CD4-positive, alpha-beta T cell treated with Interleukin-15 for 4 hours (primary cell): ENCODE measurements at places on chromosomes 3 and 15.

GRCh38 chr3:188746291-188746783 is 425.4 kb upstream of the TPRG1 start:
- DNase-seq, result no peak

GRCh38 chr3:45187694-45188141 is 38.4 kb downstream of the TMEM158 start:
- DNase-seq, result no peak

- no peak for DNase-seq
These were observed 17.2 kb upstream of the ABHD10 start for GRCh38 chr3:111961461-111962164.

DNA sequence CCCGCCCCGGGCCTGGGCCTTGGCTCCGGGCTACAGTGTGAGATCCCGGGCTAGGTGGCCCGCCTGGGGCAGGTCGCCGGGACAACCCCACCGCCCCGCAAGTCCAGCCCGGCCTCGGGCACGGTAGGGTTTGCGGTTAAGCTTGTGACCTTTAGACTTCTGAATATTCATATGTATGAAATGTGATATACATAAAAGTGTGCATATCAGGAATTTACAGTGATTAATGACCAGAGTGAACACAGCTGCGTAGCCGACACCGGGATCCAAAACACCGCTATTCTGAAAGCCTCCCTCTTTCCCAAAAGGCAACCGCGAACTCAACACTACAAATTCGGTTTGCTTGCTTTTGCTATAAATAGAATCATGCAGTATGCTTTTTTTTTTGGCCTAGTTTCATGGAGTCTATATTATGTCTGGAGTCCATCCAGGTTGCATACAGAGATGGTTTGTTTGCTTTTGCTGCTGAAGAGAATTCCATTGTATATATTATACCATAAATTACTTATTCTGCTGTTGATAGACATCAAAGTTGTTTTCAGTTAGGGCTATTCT is 636 bp upstream of the SNRPA1 start:
- no peak for DNase-seq

DNA sequence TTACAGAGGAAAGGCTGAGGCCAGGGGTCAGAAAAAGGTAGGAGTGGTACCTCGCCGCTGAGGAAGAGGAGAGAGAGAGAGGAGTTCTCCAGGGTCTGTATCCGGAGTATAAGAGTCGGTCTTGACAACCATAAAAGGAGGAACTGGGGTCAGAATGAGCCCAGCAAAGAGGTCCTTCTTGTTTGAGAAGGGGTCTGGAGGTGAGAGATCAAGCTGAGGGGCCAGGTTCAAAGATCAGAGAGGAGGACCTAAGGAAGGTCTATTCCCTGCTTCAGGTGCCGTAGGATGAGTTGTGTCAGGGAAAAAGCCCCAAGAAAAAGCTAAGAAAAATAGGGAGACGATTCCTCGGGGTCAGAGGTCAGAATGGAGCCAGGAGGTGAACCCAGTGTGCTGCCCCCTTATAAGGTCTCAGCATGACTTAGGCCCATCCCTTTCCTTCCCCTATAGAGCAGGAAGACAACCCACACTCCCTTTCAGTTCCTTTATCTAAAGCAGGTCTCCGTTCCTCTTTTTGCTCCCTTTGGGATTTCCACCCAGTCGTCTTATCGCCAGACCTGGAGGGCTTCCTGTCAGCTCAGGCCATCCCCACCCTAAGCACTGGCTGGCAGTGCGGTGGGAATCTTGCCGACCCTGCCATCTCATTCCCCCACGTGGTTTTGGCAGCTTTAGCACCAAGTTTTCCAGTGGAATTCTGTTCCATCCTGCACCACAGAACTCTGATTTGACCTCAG is 651 bp downstream of the MTMR14 start:
- peak; percentile 9 for DNase-seq

DNA sequence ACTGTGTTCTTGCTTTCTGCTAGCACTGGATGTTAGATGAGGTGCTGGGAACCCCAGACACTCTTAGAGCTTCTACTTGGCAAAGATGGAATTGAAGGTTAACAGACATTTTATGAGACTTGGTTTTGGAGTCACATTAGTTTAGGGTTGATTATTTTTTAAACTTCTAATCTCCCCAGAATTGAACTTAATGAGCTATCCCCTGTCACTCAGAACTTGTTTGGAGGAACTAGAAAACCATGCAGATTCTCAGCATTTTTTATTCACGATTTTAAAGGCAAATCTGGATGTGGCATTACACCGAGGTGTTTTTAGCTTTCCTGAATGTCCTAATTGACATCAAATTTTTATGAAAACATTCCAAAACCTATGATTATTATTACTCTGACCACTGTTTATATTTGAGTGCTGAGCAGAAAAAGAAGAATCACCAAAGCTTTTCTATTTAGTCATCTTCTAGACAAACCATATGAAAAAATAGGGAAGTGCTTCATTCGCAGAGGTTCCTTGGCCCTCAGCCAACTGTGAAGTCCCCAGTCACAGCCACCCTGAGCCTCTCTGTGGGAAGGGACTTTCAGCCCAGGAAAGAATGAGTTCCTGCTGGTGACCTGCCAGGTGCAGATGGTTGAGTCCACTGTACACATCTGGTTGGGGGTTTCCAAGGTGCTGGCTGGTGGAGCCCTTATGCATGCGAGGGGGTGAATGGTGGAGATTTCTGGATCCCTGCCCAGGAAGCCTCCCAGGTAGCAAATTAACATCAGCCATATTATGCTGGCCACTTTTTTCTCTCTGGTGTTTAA is 196.0 kb upstream of the TOPAZ1 start:
- DNase-seq, result no peak

DNA sequence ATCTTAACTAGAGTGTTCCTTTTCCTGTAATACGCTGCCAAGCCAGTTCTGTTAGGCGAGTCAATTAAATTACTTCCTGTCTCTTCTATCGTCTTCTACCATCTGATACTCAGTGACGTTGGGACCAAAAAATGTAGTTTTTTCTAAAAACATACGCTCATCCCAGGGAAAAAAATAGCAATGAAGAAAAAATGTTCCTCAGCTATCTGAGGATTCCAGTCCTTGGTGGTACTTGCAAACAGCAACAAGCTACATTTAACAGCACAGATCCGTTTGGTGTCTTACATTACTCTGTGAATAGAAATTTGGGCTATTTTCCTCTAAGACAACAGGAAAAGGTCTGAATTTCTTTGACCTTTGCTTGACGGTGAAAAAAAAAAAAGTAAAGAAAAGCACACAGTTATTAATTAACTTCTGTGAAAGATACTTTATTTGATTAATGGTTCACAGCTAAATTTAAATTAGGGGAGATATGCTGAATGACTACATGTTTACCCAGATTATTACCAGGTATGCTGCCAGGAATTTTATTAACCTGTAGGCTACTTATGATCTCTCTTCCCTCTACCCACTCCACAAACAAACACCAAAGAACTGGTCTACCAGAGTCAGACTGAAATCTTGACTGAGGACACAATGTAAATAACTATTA is 254.4 kb upstream of the ZPLD1 start:
- no peak for DNase-seq

GRCh38 chr15:79432345-79433275 is 474 bp downstream of the MINAR1 start:
- no peak for DNase-seq

GRCh38 chr15:95973566-95974256 is 356.8 kb upstream of the NR2F2 start:
- no peak for DNase-seq

DNA sequence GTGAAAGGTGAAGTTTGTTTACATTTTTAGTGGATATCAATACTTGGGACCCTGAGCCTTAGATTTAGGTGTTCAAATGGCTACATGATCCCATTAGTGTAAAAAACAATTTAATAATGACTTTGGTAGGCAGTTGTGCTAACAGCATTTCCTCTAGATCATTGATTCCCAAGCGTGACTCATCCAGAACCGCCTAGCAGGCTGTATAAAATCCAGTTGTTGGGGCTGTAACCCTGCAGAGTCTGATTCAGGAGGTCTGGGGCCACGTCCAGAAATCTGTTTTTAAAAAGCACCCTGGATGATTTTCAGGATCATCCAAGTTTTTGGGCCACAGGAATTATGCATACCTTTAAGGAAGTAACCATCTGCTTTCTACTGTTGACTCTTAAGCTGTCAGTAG is 156.4 kb downstream of the TP63 start:
- DNase-seq, result no peak

GRCh38 chr15:48792408-48792807 is 18.5 kb downstream of the CEP152 start:
- DNase-seq, result no peak

DNA sequence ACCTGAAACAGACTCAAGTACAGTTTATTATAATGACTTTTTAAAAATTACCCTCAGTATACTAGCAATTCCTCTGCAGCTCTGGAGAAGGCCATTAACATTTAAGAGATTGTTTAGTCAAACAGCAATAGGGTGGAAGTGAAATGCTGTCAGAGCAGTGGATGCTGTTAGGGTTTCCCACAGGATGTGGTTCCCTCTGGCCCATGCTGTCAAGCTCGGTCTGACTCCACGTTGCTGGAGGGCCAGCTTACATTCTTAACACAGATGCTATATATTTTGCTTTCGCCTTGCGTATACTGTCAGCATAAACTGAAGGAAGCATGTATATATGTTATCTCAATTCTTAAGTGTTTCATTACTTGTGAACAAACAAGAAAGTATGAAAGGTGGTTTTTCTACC is 231.1 kb upstream of the COL8A1 start:
- DNase-seq, result no peak

- peak; percentile 85 for DNase-seq
These were observed at the start of gene TLNRD1 for GRCh38 chr15:81000624-81001151. Gene TLNRD1 (plus strand): TSS chr15:81000923. CDS start chr15:81002272, 1,349 bp downstream.
